ENCODE measurements at places on chromosomes 3 and 15.
A peak's percentile ranks its signal among the peaks of the same experiment; 100 is the strongest.

DNA sequence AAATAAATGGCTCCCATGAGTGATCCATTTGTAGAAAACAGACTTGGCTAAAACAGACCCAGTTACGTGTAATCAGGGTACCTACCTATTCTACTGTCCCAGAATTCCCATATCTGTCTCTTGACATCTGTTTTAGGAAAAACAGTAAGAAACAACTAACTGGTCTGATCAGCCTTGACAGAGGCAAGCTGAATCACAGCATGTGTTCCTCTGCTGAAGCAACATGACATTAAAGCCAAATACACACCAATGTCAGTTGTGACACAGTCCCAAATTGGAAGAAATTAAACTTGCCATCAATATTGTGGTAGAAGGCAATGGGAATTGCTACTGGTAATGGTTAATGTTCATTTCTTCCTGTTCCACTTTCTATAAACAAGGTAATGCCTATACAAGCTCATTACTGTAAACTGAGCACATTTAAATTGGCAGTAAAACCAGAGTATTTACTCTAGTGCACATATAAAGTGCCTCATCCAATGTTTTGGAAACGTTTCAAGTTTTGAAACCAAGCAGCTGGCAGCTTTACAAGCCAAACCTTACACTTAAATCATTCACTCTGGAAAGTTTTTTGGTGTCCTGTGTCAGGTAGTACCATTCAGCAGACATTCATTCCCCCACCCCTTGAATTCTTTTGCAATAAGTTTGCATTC is 27.0 kb downstream of the ALDH1A2 start:
- DNase-seq, result peak; percentile 85

DNA sequence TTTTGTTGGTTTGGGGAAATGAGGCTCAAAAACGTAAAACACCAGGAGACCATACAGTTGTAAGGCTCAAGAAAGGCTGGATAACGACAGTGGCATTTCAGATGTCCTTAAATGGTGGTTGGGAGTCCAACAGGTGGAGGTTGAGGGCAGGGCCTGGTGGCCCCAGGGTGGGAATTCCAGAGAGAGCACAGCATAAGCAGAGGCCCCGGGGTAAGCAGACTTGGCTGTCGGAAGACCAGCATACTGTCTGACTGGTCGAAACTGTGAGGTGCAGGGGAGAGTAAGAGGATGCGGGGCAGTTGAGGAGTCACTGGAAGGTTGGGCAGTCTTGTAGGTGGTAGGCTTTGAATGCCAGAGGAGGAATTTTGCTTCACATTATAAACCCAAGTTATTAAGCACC is 48.3 kb downstream of the SRP14 start:
- DNase-seq, result no peak

- no peak for DNase-seq
Observed at GRCh38 chr3:177689077-177689476, 491.8 kb upstream of the TBL1XR1 start.

- peak; percentile 35 for DNase-seq
Observed at GRCh38 chr3:8416965-8417364, 84.7 kb upstream of the LMCD1 start.

GRCh38 chr15:94322141-94322540 is 90.8 kb downstream of the MCTP2 start:
- DNase-seq, result peak; percentile 79

GRCh38 chr3:124800511-124801258 is 70.4 kb downstream of the UMPS start:
- peak; percentile 78 for DNase-seq

DNA sequence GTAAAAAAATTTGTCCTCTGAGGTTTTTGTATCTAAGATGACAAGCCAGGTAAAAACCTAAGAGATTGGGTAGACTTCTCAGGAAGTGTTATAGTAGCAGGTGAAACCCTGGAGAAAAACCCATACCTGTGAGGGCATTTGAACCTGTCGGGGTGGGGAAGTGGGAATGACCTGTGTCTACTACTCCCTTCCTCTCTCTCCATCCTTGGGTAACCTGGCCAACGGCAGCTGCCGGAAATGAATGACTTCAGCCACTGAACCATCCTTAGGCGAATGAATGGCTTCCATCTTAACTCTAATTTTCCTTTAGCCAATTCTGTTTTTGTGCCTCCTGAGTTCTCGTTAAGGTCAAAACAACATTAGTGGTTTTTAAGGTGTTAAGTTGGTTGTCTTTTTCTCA is 16.8 kb downstream of the GPR15 start:
- no peak for DNase-seq

- DNase-seq, result no peak
Observed at GRCh38 chr3:18885612-18886011, 262.7 kb upstream of the KCNH8 start.

GRCh38 chr3:81728766-81729544 is 32.5 kb downstream of the GBE1 start:
- peak; percentile 54 for DNase-seq

GRCh38 chr3:24551626-24552025 is 57.0 kb upstream of the THRB start:
- DNase-seq, result no peak

DNA sequence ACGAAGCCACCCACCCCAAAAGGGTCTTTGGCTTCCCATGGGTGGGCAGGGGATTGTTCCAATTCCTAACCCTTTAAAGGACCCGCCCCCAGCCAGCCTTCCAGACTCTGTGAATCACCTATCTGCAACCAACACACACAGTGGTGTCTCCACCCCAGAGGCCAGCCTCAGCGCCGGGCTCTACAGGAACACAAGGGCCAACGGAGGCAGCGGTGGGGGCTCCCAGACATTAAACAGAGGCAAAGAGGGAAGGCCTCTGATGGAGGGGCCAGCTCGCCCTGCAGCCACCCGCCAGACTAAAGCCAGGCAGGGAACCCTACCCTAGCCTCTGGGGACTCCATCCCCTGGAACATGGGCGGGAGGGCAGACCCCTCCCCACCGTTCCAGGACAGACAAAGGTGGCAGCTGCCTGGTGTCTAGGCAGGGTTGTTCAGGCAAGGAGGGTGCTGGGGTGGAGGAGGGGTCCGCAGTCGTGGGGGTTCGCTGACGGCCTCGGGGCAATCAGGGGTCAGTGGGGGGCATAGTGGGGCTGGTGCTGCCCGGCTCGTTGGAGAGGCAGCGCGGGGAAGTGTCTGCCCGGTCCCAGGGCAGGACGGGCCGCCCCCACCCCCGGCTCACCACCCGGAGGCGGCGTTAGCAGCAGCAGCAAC is 448 bp downstream of the SHISA5 start:
- DNase-seq, result peak; percentile 61

DNA sequence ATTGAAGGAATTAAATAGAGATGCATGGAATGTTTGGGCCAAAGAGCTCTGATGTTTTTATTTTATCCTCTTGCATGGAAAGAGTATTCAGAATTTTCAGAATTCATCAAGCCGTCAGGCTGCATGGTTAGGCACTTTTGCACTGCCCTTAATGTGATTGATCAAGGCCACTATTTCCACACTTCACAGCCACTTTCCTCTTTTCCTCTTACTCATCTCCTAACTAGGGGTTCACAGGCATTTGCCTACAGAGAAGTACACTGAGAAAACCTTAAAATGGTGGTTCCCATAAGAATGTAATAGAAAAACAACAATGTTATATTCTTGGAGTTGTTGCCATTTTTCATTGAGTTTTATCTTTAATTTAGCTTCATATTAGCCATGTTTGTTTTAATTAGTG is 10.9 kb downstream of the SLC35A5 start:
- no peak for DNase-seq

GRCh38 chr3:179304605-179305004 is 18.2 kb upstream of the ZNF639 start:
- DNase-seq, result peak; percentile 38

DNA sequence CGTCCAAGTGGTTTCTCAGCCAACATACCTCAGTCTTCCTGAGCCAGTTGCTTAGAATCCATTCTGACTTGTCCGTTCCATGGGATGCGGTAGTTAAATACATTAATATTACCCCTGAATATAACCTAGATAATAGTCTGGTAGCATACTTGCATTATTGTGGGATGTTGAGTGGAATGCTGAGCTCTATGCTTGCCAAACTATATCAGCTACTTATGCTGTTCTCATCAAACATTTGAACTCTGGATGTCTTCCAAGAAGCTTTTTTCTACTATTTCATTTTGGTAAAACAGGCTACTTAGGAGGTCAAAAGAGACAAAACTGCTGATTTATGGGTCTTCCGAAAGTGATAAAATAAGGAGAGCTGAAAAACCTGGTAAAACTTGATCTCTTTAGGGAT is 429.5 kb downstream of the NAALADL2 start:
- peak; percentile 32 for DNase-seq

GRCh38 chr15:58467722-58468423 is 36.1 kb downstream of the LIPC start:
- peak; percentile 85 for DNase-seq

- no peak for DNase-seq
Observed at GRCh38 chr3:127061641-127062040, 78.7 kb downstream of the PLXNA1 start.

GRCh38 chr3:186670155-186670554 is 4.3 kb downstream of the HRG start:
- no peak for DNase-seq

GRCh38 chr3:15653321-15653720 is 51.8 kb downstream of the BTD start:
- DNase-seq, result no peak

GRCh38 chr3:40281995-40282394 is 27.5 kb upstream of the EIF1B start:
- no peak for DNase-seq
